Pericardium fibroblast (primary cell): ENCODE measurements at places on chromosomes 6 and 20. TPM values are rescaled to one million over a fixed set of nuclear protein-coding genes. Genes with fewer than 3 reads are reported as not detected.

REM1 gene
- total RNA-seq = 1.1 and 4.1 TPM in 2 replicates

BPIFB4 gene
- total RNA-seq = under 0.01 TPM in 1 of 2 replicates, not detected in the other

MRPL2 gene
- 13.4 and 23.5 TPM in 2 replicates for total RNA-seq

EPM2A gene
- total RNA-seq = 9.9 and 21.4 TPM in 2 replicates

DEFB112 gene
- total RNA-seq = not detected in 2 replicates

ASXL1 gene
- total RNA-seq = 20.2 and 23.8 TPM in 2 replicates

SLC32A1 gene
- not detected in 2 replicates for total RNA-seq

SIRPB2 gene
- not detected in 2 replicates for total RNA-seq

MDFI gene
- 15.1 and 30.8 TPM in 2 replicates for total RNA-seq

IMPG1 gene
- not detected in 2 replicates for total RNA-seq

CLPSL1 gene
- total RNA-seq = not detected in 2 replicates

RNF39 gene
- total RNA-seq = not detected in 2 replicates

LAMA2 gene
- total RNA-seq = 149 and 154 TPM in 2 replicates

LAMA4 gene
- 170 and 281 TPM in 2 replicates for total RNA-seq

HLA-DRA gene
- total RNA-seq = not detected in 2 replicates

HLA-DPB1 gene
- total RNA-seq = 7.7 and 7.8 TPM in 2 replicates

CYB5R4 gene
- total RNA-seq = 0.94 and 13.2 TPM in 2 replicates

JPH2 gene
- 1.4 and 5.3 TPM in 2 replicates for total RNA-seq

BTN1A1 gene
- not detected in 2 replicates for total RNA-seq

COL9A3 gene
- total RNA-seq = 55.6 and 133 TPM in 2 replicates

NKAIN4 gene
- total RNA-seq = 0.17 TPM in 1 of 2 replicates, not detected in the other

BPIFA1 gene
- not detected in 2 replicates for total RNA-seq

POM121L2 gene
- not detected in 2 replicates for total RNA-seq

SLA2 gene
- not detected in 2 replicates for total RNA-seq

HRH3 gene
- total RNA-seq = not detected in 2 replicates

PACRG gene
- 0.12 TPM in 1 of 2 replicates, not detected in the other for total RNA-seq

PSMB8 gene
- 32.7 and 68.0 TPM in 2 replicates for total RNA-seq
